Urothelium cell line (cell line): ENCODE measurements at places on chromosomes 6 and 20.
A peak's percentile ranks its signal among the peaks of the same experiment; 100 is the strongest.

DNA sequence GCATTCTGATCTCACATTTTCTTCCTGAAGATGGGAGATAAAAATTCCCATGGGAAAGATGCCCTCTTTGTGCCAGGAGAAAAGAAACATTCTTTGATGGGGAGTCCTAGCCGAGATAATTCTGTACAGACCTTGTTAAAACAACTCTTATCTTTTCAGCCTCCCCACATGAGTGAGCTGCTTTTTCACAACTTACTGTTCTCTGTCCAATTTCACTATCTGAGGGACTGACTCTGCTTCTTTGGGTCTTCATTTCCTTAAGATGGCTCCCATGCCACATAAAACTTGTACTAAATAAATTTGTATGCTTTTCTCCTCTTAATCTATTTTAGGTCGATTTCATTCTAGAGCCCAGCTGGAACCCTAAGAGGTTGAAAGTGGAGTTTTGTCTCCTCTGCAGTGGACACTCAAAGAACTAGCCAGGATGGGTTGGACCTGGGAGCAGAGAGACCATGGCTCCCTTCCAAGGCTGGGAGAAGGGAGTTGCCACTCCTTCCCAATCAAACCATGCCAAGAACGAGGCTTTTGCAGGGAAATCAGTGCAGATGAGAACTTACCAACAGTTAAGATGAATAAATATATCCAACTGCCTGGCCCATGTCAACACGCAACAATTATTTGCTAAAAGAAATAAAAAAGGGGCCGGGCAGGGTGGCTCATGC is 285.8 kb upstream of the SULF2 start:
- no peak for DNase-seq

GRCh38 chr6:129852257-129852858 is 8.8 kb downstream of the TMEM244 start:
- DNase-seq = peak; percentile 26

GRCh38 chr6:125831659-125832058 is 40.9 kb downstream of the NCOA7 start:
- no peak for DNase-seq

GRCh38 chr6:93751969-93752368 is 332.6 kb upstream of the EPHA7 start:
- DNase-seq = no peak
